Mesangial cell (primary cell): ENCODE measurements at places on chromosomes 12 and 14. TPM values are rescaled to one million over a fixed set of nuclear protein-coding genes. Genes with fewer than 3 reads are reported as not detected.

Gene LRP1-AS
- not detected in 2 replicates for total RNA-seq

Gene LRTM2
- total RNA-seq, result not detected in 2 replicates

Gene SPX
- total RNA-seq, result 3.3 and 6.5 TPM in 2 replicates

Gene PDZRN4
- 0.13 TPM in 1 of 2 replicates, not detected in the other for total RNA-seq

Gene SLC16A7
- 9.9 and 14.5 TPM in 2 replicates for total RNA-seq

Gene AQP5
- 0.13 TPM in 1 of 2 replicates, not detected in the other for total RNA-seq

Gene MIS18BP1
- 5.8 and 31.3 TPM in 2 replicates for total RNA-seq

Gene ARF3
- 65.7 and 70.6 TPM in 2 replicates for total RNA-seq

Gene LUM
- total RNA-seq, result 17.6 and 80.2 TPM in 2 replicates

Gene VWF
- total RNA-seq, result under 0.01 and 0.25 TPM in 2 replicates

Gene CLEC4C
- total RNA-seq, result not detected in 2 replicates

Gene SLC5A8
- total RNA-seq, result not detected in 2 replicates

Gene OR2AP1
- not detected in 2 replicates for total RNA-seq

Gene SOAT2
- total RNA-seq, result not detected in 2 replicates

Gene GPATCH2L
- total RNA-seq, result 31.8 and 39.3 TPM in 2 replicates

Gene IFNG-AS1
- not detected in 2 replicates for total RNA-seq

Gene CD9
- total RNA-seq, result 119 and 165 TPM in 2 replicates

Gene APOF
- not detected in 2 replicates for total RNA-seq

Gene TPH2
- not detected in 2 replicates for total RNA-seq

Gene GLRX5
- 39.0 and 42.9 TPM in 2 replicates for total RNA-seq

Gene TMEM132D
- 0.76 and 2.8 TPM in 2 replicates for total RNA-seq

Gene OTOGL
- total RNA-seq, result under 0.01 TPM in 1 of 2 replicates, not detected in the other

Gene CYP46A1
- under 0.01 TPM in 1 of 2 replicates, not detected in the other for total RNA-seq

Gene NDRG2
- 2.4 and 8.6 TPM in 2 replicates for total RNA-seq

Gene GLT1D1
- 0.16 and 0.38 TPM in 2 replicates for total RNA-seq

Gene RNF34
- 27.5 and 40.2 TPM in 2 replicates for total RNA-seq

Gene CEBPE
- not detected in 2 replicates for total RNA-seq

Gene SPIC
- total RNA-seq, result not detected in 2 replicates

Gene PTPRO
- total RNA-seq, result 0.33 and 1.5 TPM in 2 replicates

Gene C12orf54
- total RNA-seq, result not detected in 2 replicates

Gene TNS2
- total RNA-seq, result 19.6 and 39.2 TPM in 2 replicates

Gene TSPAN11
- 1.0 TPM in 1 of 2 replicates, not detected in the other for total RNA-seq

Gene OR4K2
- not detected in 2 replicates for total RNA-seq

Gene HOXC6
- total RNA-seq, result 2.6 and 3.9 TPM in 2 replicates

Gene RNASE7
- total RNA-seq, result not detected in 2 replicates

Gene TTC8
- 12.0 and 23.1 TPM in 2 replicates for total RNA-seq

Gene BATF
- total RNA-seq, result not detected in 2 replicates

Gene VSIG10
- 17.7 and 20.5 TPM in 2 replicates for total RNA-seq

Gene SOX5
- 1.8 and 6.1 TPM in 2 replicates for total RNA-seq

Gene SRRM4
- under 0.01 TPM in 2 replicates for total RNA-seq

Gene ZFC3H1
- 9.6 and 10.8 TPM in 2 replicates for total RNA-seq

Gene CPNE6
- not detected in 2 replicates for total RNA-seq

Gene ACOT2
- 26.7 and 59.3 TPM in 2 replicates for total RNA-seq
